ENCODE measurements at places on chromosomes 1 and 21.

- DNase-seq: peak; percentile 100
These were observed 37.4 kb downstream of the TRIT1 start for GRCh38 chr1:39845569-39846566.

- no peak for DNase-seq
These were observed 176.4 kb downstream of the RPS6KC1 start for GRCh38 chr1:213227458-213227857.

DNA sequence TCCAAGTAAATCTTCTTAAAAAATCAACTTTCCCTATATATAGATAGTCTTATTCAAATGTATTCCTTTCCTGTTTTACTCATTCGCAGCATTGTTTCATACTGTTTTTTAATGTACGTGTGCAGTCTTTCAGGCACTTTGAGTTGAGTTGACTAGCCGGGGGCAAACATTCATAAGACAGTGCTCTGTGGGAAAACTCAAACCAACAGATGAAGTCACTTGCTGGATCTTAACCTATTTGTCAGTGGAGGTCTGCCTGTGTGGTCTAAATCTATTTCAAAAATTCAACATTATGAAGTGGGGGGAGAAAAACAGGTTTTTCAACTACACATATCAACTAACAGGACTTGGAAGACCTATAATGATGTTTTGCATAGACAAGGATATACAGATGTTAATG is 6.2 kb downstream of the HSD11B1 start:
- DNase-seq: no peak

DNA sequence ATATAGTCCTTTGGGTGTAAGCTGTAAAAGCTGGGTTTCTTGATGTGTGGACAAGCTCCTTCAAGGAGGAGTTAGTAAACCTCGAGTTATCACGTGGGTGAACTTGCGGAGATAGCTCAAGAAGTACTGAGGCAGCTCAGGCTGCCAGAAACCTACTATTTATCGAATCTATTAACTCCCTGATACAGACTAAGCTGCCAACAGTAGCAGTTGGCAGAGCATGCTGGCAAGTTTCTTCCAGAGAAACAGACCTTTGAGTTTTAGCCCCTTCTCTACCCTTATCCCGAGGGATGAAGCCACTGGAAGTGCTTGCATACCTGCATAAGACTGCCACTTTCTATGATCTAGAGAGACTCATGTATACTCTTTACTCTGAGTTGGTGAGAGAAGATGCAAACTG is 624.5 kb upstream of the USP24 start:
- DNase-seq: no peak

DNA sequence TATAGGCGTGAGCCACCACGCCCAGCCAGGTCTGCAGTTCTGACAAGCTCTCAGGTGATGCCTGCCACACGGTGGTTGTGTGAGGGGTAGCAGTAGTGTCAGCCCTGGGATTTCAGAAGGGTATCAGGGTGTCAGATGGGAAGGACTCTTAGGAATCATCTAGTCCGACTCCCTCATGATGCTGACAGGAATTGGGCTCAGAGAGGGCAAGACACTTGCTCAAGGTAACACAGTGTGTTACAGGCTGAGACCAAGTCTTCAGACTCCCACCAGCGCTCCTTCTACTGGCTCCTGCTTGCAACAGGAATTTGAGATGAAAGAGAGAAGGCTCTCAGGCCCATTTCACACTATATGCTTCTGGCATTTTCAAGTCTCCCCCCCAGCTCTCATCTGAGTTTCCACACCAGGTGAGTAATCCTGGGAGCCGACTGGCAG is 6.9 kb downstream of the HTR1D start:
- no peak for DNase-seq

- no peak for DNase-seq
These were observed 45.5 kb upstream of the KANK4 start for GRCh38 chr1:62364721-62365120.

GRCh38 chr1:115951560-115951959 is 24.8 kb upstream of the SLC22A15 start:
- DNase-seq: no peak

DNA sequence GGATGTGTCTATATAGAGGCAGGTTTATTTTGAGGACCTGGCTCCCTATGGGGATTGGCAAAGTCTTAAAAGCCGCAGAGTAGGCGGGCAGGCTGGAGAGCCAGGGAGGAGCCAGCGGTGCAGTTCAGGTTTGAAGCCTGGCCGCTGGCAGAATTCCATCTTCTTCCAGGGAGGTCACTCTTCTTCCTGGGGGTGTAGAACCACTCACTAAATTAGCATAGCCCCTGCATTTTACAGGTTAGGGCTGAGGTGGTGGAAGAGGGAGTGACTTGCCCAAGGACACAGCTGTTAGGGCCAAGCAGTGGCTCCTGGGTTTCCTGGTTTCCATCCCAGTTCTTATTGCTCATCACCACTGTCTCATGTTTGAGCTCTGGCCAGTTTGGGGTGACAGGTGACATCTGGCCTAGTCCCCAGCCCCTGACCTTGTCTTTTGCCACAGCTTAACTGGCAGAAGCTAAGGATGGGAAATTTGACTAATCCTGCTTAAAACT is 1.4 kb downstream of the PINK1 start:
- peak; percentile 75 for DNase-seq

- no peak for DNase-seq
These were observed 2063.9 kb downstream of the MRPL39 start for GRCh38 chr21:23543333-23543732.

DNA sequence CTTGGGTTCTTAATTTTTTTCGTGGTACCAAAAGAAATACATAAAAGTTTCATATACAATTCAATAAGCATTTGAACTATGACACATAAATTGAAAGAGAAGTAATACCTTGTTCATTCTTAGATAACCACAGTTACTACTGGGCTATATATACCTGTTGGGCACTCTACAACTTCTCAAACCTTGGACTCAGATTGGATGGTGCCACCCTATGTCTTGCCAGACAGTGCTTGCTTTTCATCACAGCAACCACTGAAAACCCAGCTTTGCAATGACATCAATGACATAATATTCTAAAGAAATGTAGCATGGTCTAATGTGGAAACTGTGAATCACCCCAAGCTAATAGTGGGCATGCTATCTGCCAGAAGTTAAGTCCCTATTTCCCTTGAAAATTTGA is 62.8 kb upstream of the DPH5 start:
- no peak for DNase-seq

- DNase-seq: no peak
These were observed 204.9 kb downstream of the DYRK1A start for GRCh38 chr21:37571442-37571841.

DNA sequence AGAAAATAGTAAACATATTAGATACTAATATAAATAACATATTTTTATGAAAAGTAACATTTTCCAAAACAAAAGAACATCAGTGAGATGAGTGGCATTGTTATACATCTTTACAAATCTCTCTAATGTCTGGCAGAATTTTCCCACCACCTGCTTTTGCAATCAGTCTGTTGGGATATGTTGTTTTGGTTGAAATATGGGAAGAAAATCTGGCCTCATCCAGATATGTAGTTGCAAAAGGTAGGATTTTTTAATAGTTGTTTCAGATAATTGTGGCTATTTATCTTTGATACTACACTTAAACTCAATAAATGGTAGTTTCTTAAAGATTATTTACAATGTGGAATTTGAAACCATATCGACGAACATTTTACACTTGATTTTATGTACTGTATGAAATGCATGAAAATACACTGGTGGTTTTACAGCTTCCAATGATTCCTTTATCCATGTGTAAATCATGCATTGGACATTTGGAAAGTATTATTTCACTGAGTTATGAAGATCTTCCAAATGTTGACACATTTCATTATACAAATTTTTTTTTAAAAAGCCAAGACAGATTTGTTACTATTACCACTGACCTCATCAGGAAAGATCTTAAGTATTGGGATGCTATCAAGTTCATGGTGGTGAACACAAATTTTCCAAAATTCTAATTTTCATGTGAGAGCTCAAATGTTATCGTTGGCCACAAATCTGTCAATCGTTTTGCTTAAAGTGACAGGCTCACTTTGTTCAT is 74.1 kb upstream of the CD34 start:
- no peak for DNase-seq

GRCh38 chr1:205598841-205599668 is 32.8 kb downstream of the ELK4 start:
- DNase-seq: no peak

GRCh38 chr1:95183952-95184351 is 50.1 kb upstream of the RWDD3 start:
- DNase-seq: no peak

DNA sequence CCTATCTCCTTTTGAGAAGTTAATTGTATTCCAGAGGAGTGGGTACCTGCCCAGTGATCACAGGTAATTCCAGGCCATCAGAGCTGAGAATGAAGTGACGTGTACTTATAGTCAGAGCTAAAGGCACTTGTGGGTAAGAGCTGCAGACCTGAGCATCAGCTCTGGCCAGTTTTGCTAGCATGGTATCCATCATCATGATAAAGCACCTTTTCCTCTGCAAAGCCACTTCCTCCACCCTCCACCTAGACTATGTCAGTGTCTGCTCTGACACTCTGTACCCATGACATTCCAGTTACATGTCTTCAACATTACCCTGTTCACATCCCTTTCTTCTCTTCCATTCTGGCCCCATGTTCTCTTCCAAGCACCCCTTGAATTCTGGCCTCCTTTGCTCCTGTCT is 157.3 kb downstream of the GRIK3 start:
- DNase-seq: no peak

DNA sequence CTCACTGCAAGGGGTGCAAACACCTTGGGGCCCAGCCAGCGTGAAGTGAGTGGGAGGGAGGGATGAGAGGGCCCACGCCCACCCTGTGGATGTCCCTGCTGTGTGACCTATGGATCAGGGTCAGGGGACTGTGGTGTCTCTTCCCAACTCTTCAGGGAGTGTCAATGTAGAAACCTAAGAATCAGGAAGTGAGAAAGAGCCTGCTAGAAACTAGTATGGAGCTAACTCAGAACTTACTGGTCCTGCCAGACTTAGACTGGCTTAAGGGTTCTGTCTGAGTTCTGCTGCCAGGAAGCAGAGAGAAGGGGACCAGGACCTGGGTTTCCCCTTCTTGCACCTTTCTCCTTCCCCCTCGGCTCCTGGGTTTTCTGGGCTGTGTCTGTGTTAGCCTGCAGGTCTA is 1.8 kb upstream of the IL10 start:
- no peak for DNase-seq

GRCh38 chr1:61452176-61453035 is 272.5 kb downstream of the TM2D1 start:
- DNase-seq: no peak

- no peak for DNase-seq
These were observed 47.1 kb upstream of the ARHGAP29 start for GRCh38 chr1:94284476-94284875.

- DNase-seq: peak; percentile 81
These were observed 81.1 kb downstream of the PGM1 start for GRCh38 chr1:63674238-63674864.

DNA sequence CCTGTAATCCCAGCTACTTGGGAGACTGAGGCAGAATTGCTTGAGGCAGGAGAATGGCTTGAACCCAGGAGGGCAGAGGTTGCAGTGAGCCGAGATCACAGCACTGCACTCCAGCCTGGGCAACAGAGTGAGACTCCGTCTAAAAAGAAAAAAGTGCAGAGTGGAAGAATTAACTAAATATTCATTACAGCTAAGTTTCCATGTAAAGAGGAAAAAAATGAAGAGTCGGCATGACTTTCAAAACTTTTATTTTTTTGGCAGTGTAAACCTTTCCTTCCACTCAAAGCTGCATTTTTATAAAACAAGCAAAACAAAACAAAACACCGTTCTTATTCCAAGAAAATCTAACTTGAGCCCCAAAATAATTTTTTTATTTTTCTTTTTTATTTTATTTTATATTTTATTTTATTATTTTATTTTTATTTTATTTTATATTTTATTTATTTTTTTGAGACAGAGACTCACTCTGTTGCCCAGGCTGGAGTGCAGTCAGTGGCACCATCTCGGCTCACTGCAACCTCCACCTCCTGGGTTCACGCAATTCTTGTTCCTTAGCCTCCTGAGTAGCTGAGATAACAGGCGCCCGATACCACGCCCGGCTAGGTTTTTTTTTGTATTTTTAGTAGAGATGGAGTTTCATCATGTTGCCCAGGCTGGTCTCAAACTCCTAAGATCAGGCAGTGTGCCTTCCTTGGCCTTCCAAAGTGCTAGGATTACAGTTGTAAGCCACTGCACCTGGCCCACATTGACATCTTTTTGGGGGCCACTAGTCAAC is 62.9 kb downstream of the PACC1 start:
- no peak for DNase-seq

DNA sequence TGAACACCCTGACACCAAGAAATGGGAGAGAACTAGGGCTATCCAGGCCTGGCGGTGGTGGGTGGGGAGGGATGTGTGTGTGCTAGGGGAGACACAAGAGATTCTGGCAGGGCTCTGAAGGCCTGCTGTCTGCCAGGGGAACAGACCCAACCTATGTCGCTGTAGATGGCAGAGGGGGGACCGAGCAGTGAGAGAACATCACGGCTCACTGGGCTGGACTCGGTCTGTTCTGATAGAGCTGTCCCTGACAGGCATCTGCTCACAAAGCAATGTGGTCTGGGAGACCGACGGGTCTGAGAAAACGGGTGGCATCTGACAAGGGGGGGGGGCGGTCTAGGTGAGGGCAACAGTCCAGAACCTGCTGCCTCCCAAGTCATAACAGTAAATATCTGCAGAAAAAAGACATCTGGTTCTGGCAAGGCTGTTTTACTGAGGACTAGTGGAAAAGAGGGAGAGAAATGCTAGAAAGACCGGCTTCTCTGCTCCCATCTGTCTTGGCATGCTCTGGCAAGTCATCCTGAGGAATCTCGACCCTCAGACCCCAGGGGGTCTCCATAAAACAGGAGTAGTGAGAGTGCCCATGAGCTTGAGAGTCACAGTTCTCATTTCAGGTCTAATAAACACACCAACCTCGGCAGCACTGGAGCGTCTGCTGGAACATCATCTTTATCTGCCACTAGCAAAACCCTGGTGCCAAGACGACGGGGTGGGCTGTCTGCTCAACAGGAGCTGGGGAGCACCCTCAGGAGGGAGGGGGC is 36.5 kb downstream of the SLC66A1 start:
- no peak for DNase-seq

DNA sequence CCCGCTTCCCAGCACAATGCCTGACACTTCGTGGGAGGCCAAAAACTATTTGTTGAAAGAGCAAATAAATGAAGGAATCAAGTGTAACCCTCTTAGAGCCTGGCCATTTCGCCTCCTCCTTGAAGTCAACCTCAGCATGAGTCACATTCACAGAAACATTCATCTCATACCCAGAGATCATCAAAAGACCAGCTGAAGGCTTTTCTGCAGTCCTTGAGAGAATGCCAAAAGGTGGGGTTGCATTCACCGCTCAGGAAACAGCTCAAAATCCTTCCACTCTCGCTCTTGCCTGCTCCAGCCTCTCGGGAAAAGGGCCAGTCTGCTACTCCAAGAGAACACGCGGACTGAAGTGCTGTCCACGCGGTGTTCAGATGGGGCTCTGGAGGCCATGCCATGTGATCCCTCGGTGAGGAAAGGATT is 90.0 kb downstream of the VWA5B1 start:
- no peak for DNase-seq

GRCh38 chr21:45800339-45801080 is 157.0 kb downstream of the PCBP3 start:
- DNase-seq: no peak

GRCh38 chr1:72166426-72166825 is 115.9 kb downstream of the NEGR1 start:
- no peak for DNase-seq

All from NCI-H345 (cell line).